ENCODE measurements at places on chromosomes 6 and 20.

GRCh38 chr6:111994791-111995190 lies 59.1 kb upstream of the CCN6 start:
- no peak for DNase-seq

- no peak for DNase-seq
These were observed 88.3 kb downstream of the ADAT2 start for GRCh38 chr6:143362192-143362558.

DNA sequence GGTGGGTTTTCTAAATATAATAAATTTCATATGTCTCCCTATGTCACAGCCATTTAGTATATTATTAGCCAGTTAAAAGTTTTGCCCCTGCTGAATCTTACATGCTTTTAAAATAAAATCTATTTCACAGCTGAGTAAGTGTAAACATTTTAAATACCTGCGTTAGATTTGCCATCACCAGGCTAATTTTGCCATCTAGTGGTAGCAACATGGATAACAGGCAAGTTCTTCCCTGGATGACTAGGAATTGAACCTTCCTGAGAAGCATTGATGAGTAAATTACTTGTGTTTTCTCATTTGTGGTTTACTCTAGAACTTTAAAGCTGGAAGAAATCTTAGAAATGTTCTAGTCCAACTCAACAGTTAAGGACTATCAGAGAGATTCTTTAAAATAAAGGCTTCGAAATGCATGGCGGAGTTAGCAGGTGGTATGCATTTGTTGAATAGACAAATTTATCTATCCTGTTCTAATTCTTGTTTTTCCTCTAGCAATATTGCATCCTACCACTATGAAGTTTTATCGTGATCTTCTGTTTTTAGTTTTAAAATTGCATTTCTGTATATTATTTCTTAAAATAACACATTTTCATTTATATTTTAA lies 2.6 kb downstream of the PRSS35 start:
- DNase-seq = no peak

DNA sequence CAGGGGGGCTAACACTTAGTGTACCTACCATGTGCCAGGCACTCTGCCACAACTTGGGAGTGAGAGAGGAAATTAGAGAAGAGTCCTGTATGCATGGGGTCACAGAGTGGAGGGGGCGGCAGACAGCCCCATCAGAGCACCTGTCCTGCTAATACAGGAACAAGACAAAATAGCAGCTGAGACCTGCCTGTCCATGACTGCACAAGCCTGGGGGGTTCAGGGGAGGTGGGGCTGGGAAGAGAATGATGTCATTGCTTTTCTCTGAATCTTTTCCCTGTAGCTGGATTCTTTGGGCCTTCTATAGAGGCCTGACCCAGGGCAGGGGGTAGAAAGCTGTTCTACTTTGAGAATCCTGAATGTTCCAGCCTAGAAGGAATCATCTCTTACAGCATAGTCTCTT lies 37.4 kb downstream of the FOXP4 start:
- no peak for DNase-seq

- no peak for DNase-seq
These were observed 682.0 kb downstream of the GRIK2 start for GRCh38 chr6:102075539-102075938.

DNA sequence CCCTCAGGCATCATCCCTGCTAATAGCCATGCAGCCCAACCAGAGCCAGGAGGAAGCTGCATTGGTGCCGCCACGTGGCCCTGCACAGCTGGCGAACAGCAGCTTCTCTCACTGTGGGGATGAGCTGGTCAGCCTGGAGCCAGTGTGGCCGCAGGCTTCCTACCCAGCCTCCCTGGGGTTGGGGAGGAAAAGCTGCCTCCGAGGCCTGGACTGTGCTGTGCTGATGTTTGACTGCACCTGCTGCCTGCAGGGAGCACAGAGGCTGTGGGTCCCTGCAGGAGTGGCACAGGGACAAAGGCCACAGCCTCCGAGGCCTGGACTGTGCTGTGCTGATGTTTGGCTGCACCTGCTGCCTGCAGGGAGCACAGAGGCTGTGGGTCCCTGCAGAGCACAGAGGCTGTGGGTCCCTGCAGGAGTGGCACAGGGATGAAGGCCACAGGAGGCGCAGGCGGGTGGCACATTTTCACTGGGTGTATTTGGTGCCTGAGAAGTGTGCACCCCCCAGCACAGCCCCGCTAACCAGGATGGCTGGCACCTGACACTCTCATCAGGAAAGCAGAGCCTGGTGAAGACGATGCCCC lies 83.9 kb downstream of the DLL1 start:
- DNase-seq = no peak

GRCh38 chr20:31788578-31788977 lies 30.6 kb upstream of the MYLK2 start:
- no peak for DNase-seq

GRCh38 chr20:59392736-59393135 lies 92.3 kb downstream of the EDN3 start:
- no peak for DNase-seq

- DNase-seq = no peak
These were observed 2.0 kb downstream of the ATXN1 start for GRCh38 chr6:16759181-16759645.

- DNase-seq = no peak
These were observed 10.6 kb downstream of the NRN1 start for GRCh38 chr6:5995949-5996713.

GRCh38 chr6:20893412-20893811 lies 359.2 kb downstream of the CDKAL1 start:
- no peak for DNase-seq

DNA sequence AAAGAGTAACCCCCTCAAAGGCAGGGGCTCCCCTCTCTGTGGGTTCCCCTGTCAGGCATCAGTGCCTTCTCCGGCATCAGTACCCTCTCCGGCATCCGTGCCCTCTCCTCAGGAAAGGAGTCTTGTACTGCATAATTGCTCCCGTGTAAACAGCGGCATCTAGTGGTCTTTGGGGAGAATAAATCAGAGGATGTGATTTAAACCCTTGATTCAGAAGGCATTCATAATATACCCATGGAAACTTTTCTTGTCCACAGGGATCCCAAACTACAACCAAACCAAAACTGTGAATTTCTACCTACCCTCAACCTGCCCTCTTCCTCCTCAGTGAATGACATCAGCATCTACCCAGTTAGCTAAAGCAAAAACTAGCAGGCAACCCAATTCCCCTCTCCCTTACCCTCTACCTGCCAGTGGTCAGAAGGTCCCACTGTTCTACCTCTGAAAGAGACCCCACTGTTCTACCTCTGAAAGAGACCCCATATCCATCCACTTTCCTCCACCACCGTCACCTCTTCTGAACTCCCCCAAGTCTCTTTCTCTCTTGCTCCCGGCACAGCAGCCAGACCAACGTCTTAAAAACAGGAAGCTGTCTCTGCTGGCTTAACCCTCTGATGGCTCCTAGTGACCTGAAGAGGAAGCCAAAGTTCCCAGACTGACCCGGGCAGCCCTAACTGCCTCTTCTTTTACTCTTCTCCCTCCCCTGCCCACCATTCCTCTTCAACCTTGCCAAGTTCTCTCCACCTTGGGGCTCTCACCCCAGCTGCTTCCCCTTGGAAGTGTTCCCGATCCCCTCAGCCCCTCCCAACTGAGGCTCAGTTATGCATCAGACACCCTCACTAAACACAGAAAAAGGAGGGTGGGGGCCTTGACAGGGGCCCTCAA lies 27.2 kb downstream of the UBE2V1 start:
- DNase-seq = no peak

DNA sequence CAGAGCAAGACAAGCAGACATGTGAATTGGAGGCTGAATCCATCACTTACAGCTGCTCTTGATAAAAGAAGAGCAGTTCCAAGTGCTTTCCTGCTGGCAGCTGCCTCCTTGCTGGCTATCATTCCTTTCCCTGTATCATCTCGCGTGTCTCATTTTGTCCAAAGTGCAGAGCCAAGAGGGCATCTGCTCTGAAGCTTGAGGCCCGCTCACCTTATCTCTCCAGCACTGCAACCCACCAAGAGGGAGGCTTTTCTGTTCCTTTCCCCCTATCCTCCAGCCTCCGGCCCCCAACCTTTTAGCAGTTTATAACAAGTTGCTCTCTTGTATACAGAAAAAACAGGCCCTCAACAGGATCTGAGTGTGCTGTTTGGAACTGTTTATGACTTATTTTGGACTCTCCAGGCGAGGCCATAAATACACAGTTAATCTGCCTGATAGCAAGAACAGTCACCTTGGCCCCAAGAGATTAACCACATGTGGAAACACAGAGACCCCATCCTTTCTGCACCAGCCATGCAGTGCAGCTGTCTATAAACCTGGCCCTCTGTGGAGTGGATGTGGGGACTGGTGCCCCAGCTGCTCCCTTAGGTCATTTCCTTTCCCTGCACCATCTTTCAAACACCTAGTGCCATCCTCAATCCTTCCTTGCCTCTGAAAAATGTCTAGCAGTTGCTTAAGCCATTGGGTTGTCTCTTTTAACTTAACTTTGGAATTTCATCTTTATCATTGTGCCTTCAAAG lies 172.5 kb upstream of the FERMT1 start:
- DNase-seq = no peak

DNA sequence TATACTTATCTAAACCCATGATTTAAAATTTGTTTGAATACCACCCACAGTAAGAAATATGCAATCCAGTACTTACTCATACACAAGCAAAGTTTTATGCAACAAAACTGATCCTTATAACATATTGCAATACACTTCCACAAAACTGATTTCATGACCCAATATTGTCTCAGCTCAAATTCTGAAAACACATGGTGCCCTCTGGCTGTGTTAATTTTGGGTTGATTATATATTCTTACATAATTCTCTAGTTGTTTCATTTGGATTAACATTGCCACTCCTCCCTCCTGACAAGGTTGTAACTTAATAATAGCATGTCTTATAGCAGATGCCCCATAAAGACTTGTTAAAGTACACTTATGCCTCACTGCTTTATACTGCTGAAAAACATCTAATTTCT lies 73.0 kb upstream of the TULP1 start:
- DNase-seq = no peak

DNA sequence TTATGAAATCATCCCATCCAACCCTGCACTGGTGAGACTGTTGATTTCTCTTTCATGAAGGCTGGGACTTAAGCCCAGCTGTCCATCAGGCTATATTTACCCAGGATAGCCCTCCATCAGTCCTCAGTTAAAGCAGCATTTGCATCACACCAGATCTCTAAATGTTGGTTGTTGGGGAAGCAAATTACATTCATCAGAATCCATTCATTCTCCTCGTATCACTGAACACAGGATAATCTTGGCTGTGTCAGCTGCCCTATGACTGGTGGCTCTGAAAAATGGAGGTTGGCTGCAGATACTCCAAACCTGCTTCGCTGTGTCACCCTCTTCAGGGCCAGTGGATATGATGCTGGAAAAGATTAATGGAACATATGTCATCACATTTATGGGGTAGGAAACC lies 718.3 kb downstream of the KIF16B start:
- DNase-seq = no peak

GRCh38 chr20:48638546-48638945 lies 189.3 kb downstream of the PREX1 start:
- no peak for DNase-seq

DNA sequence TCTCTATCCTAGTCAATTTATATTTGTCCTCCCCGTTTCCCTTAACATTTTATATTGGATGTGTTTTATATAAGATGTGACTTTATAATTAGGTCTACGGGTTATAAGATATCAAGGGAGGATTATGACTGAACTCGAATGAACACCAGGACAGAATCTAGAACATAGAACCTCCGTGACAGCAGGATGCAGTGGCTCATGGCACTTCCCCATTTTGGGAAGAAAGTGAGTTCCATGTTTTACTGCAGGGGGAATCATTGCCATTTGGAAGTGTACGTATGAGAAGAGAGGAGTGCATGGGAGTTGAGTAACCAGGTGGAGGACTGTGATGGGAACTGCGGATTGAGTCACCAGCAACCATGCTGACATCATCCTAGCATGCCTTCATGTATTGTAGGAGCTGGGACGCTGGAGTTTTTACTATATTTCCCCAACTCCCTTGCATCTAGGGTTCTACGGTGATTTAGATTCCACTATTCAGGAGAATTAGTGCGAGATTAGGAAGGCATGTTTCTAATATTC lies 56.1 kb upstream of the FOXC1 start:
- DNase-seq = no peak

DNA sequence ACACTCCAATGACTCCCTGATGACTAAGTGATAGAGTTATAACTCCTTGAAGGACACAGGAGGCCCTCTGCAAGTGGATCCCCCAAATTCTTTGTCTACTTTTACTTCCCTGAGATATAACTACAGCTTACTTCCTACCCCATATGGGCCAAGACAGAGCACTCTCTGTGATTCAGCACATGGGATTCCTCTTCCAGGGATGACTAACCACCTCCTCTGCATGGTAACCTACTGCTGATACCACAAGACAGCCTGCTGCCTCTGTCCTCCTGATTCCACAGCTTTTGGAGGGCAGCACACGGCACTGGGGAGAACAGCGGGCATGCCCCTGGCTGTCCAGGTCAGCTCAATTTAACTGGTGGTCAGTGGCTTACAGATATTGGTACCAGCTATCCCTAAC lies 675.7 kb upstream of the AGPAT4 start:
- DNase-seq = no peak

GRCh38 chr6:20154753-20155152 lies 57.5 kb downstream of the MBOAT1 start:
- no peak for DNase-seq
